ENCODE measurements at places on chromosomes 6 and 20.

GRCh38 chr6:53959717-53960116 is 151.5 kb upstream of the MLIP start:
- ATAC-seq: no peak

DNA sequence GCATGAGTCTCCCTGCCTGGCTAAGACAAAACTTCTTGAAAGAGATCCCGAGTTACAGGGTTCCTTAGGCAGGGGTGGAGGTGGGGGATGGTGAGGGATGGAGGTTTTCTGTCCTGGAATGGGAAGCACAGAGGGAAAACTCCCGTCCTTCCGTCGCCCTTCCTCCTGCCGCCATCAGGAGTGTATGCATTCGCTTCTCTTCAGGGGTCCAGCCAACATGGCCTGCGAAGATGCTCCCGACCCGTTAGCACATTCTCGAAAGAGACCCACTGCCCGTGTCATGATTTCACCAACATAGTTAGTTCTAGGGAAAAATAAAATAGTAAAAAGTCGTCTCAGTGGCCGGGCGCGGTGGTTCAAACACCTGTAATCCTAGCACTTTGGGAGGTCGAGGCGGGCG is 37.1 kb downstream of the KIF25 start:
- ATAC-seq: no peak

- ATAC-seq: no peak
Observed at GRCh38 chr6:32842690-32843089, 1.2 kb downstream of the PSMB8 start.

- ATAC-seq: no peak
Observed at GRCh38 chr6:132228894-132229293, 172.4 kb downstream of the MOXD1 start.

DNA sequence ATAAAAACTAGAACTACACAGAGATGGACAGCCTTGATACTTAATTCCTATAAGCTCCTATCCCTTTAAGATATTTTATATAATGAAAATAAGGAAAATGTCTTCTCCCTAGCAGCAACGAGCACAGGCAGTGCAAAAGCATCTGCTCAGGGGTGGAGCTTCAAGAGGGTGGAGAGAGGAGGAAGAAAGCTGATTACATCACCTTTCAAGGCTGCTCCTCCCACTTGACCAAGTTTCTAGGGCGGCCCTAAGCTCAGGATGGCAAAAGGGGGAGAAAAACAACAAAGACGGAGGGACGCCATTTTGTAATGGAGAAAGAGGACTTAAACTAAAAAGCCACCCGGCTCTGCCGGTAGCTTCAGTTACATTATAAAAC is 2.2 kb downstream of the PPP1R10 start:
- ATAC-seq: peak; percentile 78

GRCh38 chr6:20918868-20919267 is 384.6 kb downstream of the CDKAL1 start:
- no peak for ATAC-seq

- ATAC-seq: no peak
Observed at GRCh38 chr6:56223995-56224394, 23.4 kb downstream of the COL21A1 start.

DNA sequence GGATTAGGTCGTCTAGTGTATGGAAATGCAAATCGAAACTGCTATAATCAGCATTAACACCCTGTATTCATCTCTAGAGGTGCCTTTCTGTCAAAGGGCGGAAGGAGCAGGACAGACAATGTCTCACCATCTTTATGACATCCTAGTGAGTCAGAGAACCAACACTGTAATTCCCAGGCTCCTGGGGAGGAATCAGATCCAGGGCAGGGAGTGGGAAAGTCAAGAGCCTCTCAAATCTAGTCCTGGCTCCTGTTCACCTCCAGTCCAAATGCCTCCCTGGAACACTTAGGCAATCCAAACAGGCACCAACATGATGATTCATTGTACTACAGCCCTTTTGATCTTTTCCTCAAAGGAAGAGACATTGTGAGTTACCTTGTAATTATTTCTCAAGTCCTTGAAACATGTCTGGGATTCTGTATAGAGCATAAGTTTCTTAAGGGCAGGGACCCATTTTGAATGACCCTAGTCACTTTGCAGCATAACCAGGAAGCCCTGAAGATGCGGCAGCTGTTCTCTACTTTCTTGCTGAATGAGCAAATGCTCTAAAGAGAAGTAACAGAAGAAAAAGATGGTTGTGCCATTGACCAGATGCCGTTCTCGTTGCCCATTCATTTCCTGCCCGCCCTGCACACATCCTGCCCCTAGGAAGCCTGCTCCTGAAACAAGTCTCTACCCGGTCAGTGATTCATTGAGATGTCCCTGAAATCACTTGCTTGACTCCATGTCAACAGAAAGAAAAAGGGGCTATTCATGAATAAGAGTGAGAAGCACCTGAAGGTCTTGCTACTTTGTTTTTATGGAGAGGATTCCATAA is 112.8 kb upstream of the JARID2 start:
- no peak for ATAC-seq

GRCh38 chr6:150865043-150865405 is 478 bp upstream of the MTHFD1L start:
- no peak for ATAC-seq

DNA sequence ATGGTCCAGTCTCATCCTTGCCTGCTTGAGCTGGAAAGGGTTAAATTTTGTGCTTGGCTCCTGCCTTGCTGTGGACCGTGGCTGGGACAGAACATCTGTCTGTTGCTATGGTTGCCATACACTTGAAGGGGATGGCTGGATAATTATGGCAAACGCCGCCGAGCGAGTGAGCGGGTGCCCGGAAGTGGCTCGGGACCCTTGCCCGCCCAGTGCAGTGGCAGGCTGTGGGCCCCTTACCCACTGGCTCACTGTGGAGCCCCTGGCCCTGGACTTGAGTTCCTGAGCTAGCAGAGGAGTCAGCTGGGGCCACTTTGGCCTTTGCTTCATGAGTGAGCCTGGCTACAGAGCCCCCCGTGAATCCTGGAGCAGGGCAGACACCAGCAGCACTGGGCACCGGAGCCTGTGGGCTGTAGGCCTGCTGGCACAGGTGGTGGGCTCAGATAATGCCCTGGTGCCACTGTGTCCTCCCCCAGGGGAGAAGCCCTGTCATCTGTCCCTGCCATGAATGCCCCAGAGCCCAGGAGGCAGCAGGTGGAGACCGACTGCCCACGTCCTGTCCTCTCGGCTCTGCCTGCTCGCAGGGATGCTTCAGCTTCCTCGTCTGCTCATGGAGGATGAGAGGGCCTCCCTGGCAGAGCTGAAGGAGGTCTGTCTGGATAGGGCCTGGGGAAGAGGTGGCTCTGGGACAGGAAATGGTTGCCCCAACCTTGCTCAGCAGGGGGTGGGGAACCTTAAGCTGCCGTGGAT is 25.5 kb upstream of the NOL4L start:
- ATAC-seq: no peak

DNA sequence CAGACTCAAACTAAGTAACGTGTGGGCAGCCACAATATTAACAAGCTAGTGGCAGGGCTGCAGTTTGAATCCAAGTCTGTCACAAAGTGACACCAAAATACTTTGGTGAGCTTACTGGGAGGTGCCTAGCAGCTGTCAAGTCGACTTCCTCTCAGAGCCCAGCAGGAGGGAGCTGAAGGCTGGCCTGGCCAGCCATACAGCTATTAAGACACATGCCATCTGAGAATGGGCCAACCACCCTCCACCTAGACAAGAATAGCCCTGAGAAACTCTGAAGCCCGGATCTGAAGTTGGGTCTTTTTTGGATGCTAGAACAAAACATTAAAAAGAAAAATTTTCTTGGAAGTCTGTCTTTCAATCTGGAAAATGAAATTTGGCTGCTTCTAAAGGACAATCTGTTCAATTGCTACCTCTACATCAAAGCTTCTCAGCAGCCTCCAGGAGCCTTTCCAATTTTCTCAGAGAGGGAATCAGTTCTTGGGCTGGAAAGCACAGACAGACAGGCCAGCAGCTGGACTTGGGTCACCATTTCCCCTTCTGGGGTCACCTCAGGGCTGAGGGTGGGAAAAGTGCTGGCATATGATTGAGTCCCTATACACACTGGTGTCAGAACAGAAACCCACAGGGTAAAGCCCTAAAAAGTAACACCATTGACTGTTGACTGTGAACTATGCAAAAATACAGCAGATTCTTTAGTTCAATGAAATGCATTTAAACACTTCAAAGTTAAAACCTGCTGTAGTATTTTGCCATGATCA is 42.9 kb downstream of the UQCC1 start:
- no peak for ATAC-seq

DNA sequence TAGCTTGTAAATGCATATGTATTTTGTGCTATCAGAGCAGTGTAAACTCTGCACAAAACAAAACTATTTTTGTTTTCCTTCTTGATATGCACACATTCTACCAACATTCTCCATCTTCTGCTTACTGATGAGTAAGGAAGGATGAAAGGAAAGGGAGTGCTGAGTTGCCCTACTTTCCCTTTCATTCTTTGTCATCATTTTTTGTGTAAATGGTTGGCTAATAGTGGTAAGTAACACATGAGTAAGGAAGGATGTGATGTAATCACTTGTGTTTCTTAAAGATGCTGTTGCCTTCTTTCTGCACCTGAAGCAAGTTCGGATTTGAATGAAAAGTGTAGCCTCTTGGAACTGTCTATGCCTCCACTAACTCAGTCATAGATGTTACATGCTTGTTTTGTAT is 4.6 kb upstream of the REV3L start:
- ATAC-seq: no peak

DNA sequence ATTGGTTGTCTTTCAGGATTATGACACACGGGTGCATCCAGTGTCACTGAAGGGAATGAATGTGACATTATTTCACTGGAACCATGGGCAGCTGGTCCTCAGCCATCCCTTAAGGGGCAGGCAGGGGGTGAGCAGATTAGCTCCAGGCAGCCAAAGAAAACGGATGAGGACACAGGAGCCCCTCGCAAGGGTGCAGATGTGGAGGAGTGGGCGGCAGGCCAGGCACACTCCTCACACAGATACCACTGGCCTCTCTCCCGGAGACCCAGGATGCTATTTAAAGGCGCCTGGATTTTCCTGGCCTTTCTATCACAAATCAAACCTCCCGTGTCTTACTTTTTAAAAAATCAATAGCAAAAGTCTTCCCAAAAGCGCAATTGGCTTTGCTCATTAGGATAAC is 210.4 kb downstream of the TAF4 start:
- ATAC-seq: no peak

GRCh38 chr6:26552640-26553188 is 14.5 kb downstream of the HMGN4 start:
- no peak for ATAC-seq

DNA sequence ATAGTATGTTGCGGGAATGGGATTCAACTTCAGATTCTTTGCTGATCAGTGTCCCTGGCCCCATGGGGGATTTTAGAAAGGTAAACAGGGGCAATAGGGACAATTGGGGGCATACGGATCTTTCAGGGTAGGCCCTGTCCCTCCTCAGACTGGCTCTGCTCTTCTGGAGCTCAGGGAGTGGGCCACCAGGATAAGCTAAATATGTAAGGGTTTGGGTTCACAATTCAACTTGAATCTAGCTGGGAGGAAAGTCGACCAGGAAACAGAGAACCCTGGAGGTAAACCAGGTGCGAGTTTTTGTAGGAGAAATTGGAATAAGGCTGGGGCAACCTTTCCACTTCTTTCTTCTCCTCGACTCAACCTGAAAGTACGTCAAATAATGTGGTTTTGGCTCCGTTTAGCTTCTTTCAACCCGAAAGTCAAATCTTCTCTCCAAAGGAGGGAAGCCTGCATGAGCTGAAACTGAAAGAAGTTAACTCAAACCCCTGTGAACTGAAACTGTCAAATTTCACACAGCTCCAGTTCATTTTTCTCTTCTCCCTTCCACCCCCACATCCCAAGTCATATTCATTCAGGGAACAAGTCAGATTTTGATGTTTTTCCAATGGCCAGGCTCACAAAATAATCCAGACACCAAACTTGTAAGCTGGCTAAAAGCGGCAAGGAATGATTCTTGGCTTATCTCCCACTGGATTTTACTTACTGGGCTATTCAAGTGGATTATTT is 278.2 kb downstream of the CLIC5 start:
- no peak for ATAC-seq

DNA sequence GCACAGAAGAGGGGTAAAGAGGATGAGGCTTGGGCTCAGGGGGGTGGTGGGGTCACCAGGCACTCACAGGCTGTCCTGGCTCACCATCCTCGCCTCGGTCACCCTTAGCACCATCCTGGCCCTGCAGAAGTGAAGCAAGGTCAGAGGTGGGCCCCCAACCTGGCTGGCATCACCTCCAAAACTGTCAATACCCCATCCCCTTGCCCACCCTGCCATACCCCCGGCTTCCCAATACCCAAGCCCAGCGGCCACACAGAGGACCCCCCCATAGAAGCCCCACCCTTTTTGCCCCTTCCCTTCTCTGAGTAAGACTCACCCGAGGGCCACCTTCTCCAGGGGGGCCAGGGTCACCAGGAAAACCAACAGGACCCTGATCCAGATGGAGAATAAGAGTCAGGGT is 23.6 kb downstream of the COL11A2 start:
- no peak for ATAC-seq

- peak; percentile 89 for ATAC-seq
Observed at GRCh38 chr6:101393251-101393828, at the start of gene GRIK2. Gene GRIK2, plus strand, starts transcription at chr6:101393708.

DNA sequence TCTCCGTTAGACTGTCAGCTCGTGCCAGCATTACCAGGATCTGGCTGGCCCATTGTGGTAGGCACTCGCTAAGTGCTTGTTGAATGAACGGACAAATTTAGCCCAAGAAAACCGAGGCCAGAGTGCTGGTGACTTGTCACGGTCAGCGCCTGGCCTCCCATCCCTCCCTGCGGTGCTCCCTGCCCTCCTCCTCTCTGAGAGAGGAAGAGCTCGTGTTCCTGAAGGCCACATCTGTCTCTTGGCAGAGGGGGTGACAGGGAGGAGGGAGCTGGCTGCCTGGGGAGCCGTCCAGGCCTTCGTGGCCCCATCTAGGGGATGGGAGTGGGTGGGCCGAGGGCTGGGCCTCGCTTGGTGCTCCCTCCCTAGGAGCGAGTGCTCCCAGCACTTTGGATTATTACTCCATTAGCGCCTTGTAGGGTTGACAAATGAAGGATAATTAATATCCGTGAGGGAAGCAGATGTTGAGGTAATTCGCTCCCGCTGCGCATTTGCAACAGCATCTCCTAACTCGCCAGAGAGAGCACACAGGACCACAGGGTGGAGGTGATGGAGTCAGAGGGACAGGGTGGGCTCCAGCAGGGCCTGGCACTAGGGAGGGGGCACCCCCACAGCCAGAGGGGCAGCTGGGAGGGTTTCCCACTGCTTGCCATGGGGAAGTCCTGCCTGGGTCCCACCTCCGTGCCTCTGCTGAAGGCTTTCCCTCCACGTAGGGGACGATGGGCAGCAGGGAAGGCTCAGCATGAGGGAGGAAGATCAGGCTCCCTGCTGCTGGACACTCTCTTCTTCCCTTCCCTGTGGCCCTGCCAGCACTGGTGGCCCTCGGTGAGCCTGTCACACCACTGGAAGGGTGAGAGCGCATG is 37.0 kb downstream of the VSTM2L start:
- ATAC-seq: no peak

DNA sequence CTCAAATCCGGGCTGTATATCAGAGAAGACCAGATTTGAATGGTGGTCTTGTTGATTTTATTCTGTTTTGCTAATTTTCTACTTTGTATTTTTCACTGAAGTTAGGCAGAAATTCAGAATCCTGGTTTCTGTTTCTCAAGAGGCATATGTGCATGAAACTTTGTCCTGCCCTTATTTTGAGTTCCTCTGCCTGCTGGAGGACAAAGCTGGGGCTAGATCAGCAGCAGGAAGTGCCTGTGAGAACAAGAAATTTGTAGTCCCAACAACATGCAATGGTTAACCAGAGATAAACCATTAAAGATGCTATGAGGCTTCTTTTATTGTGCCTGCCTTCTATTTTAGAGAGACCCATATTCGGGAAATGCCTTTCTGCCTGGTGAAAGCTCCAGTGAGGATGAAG is 37.1 kb downstream of the BEND6 start:
- ATAC-seq: no peak

- ATAC-seq: no peak
Observed at GRCh38 chr6:29941471-29941870, 861 bp upstream of the HLA-A start.

GRCh38 chr6:143539734-143540133 is 28.2 kb upstream of the FUCA2 start:
- ATAC-seq: no peak
